ENCODE measurements at places on chromosomes 5 and 9.

GRCh38 chr5:113608113-113608596 lies 94.7 kb downstream of the YTHDC2 start:
- no peak for DNase-seq

DNA sequence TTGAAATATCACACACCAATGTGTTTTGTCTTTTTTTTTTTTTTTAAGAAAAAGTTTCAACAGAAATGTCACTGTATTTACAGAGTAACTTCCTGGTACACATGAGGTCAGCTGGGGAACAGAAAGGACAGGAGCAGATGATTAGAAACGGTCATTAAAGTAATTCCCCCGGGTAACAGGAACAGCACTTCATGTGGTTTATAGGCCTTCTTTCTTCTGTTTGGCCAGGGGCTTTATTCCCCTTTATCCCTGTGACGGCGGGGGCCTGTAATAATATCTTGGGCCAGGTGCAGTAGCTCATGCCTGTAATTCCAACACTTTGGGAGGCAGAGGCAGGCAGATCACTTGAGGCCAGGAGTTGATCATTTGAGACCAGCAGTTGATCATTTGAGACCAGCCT lies 30.5 kb upstream of the MSH3 start:
- no peak for DNase-seq

DNA sequence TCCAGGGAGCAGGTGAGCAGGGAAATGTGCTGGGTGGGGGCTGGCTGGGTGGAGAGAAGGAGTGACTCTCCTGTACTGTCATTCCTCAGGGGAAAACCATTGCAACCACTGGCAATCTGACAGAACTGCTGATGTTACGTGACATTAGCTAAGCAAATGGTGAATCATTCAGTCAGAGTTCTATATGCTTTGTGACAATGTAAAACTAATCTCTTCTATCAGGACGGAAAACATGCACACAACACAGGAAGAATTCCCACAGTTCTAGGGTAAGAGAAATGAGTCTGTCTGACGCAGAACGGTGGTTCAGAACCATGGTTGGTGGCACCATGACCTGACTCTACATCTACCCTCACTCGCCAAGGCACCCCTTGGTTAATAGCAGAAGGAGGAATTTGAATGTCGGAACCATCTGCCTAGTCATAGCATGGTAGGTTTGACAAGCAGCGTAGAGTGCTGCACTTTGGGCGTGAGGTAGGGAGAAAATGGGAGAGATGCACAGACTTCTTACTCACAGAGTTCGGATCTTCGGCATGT lies 243.6 kb upstream of the PANK3 start:
- no peak for DNase-seq

DNA sequence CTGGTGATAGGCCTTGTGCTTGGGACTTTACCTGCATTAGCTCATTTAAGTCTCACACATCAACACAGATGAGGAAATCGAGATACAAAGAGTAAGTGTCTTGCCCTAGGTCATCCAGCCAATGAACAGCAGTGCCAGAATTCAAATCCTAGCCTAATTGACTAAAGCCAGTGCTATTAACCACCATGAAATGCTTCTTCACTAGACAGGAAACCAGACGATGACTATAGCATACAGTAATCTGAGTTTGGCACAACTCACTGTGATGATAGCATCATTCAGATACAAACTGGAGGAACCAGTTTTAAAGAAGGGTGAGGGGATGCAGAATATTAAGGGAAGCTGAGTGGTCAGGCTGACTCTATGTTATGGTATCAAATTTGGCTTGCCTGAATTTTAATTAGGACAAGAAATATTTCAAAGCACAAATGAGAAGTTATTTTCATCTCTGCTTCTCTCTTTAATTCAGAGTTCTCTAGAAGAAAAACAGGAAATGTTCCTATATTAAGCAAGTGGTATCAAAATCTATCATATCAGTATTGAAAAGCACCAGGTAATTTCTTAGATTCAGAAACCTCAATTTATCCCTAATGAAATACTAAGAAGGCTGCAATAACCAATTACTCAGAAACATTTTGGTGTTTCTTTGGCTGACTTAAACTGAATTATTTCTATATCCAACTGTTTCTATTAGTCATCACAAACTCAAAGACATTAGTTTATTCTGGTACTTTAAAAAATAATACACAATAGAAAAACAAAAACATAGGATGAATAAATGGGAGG lies 147.0 kb upstream of the RASA1 start:
- no peak for DNase-seq

GRCh38 chr9:124477211-124477647 lies 27.0 kb downstream of the ADGRD2 start:
- no peak for DNase-seq

GRCh38 chr9:14270358-14271092 lies 43.4 kb downstream of the NFIB start:
- no peak for DNase-seq

GRCh38 chr9:78262655-78263054 lies 26.8 kb downstream of the CEP78 start:
- DNase-seq: no peak

DNA sequence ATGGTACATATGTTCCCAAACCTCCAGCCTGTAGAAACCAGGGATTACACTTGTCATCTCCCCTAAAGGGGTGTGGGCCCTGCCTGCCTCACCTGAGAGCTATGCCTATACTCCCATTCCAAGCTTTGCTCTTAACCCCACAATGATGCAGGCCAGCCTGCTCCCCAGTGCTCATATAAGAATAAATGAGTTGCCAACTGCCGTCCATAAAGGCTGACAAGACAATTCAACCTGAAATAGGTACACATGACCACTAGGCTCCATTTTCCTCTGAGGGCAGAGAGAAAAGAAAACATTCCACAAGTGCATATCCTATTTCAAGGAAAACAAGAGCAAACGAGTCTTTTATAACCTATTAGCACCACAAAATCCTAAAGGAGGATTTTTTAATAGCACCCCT lies 28.4 kb downstream of the SKP1 start:
- no peak for DNase-seq

GRCh38 chr5:43661102-43661501 lies 58.1 kb downstream of the NNT start:
- DNase-seq: no peak

DNA sequence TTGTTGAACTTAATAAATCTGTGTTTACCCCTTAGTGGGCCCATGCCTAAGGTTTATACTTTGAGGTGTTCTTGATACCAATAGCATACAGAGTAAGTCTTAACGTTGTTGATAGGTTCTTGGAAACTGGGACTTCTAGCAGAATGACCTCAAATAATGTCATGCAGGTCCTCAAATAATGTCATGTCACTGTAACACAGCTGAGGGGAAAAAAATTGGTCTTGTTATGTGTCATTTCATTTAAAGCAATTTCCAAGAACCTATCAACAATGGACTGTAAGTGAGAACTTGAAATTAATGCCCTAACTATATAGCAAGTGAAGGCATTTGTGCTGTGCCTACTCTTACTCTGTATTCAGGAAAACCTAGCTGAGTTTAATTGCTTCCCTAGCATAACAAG lies 7.2 kb downstream of the DNAJA1 start:
- no peak for DNase-seq

DNA sequence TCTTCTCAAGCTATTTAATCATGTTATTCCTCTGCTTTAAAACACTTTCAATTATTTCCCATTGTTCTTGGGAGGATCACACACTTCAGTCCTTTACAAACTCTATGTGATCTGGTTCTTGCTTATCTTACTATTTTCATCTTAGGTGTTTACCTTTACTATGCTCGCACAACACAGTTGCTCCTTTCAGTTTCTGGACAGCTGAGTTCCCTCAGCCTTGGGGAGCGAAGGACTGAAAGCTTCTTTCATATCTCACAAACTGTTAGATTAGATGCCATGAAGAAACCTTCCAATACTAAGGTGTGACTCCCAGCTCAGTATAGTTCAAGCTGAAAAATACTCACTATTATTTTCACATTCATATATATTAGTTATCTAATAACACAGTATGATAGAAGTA lies 117.9 kb downstream of the CDC42SE2 start:
- no peak for DNase-seq

GRCh38 chr9:85331626-85332025 lies 410.1 kb downstream of the AGTPBP1 start:
- no peak for DNase-seq

- DNase-seq: no peak
Measured at GRCh38 chr9:128540634-128541360, 11.6 kb upstream of the SPTAN1 start.

Measured in activated CD8-positive, alpha-beta memory T cell treated with anti-CD3 and anti-CD28 coated beads for 4 hours (primary cell).